ENCODE measurements at places on chromosomes 11 and 22.

GRCh38 chr11:18105086-18105801 lies 638 bp downstream of the SAAL1 start:
- no peak for DNase-seq

- no peak for DNase-seq
Observed at GRCh38 chr22:49567899-49568750, 259.5 kb downstream of the BRD1 start.

DNA sequence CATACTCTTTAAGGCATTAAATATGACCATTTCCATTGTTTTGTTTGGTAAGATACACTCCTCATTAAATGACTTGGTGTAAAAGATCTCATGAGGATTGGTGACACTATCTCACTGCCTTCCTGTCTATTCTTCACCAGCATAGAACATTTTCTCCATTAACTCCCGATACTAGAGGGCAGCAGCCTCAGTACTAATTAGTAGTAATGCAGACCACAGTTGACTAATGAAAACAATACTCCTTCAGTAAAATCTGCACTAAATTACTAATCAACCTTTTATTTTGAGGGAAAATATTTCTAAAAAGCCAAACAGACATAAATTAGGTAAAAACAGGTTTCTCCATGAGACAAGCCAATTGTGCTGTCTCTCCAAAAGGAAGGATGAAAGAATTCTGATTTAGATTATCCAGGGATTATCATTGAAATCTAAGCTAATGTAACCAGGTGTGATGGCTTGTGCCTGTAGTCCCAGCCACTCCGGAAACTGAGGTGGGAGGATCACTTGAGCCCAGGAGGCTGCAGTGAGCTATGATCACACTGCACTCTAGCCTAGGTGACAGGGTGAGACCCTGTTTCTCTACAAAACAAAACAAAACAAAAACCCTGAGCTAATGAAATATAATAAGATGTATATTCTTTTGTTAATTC lies 9.4 kb downstream of the PGM2L1 start:
- DNase-seq, result peak; percentile 50

DNA sequence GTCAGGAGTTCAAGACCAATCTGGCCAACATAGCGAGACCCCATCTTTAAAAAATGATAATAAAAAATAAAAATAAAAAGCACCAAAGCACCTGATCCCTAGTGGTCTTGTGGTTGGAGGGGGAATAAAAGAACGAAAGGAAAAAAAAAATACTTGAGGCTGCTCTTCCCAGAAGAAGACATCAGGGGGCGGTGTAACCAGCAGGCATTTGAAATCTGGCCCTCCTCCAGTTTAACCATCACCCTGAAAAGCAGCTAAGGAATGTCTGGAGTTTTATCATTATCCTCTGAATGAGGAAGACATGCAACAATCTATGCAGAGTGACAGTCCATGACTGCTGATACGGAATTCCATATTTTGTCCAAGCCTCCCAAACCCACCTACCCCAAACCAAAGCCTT lies 5.6 kb upstream of the KCTD17 start:
- no peak for DNase-seq

DNA sequence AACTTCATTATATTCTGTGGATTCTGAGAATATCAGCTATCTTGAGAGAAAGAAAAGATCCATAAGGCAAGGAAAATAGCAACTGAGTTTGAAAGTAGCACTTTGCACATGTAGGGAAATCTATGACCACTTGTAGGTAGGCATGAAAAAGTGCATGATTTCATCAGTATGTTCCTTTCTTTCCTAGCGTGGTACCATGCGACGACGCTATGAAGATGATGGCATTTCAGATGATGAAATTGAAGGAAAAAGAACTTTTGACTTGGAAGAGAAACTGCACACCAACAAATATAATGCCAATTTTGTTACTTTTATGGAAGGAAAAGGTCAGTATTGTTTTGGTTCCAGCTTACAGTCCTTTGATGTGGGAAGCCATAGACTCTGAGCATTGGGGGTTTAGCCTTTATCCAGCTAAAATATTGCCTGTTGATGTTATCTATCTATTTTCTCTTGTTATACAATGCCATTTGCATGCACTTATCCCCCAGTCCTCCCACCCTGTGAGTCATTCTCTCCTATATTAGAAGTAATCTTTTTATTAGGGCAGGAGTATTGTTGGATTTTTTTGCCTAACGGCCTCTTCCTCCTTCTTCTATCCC lies 60.9 kb downstream of the KDM2A start:
- no peak for DNase-seq

DNA sequence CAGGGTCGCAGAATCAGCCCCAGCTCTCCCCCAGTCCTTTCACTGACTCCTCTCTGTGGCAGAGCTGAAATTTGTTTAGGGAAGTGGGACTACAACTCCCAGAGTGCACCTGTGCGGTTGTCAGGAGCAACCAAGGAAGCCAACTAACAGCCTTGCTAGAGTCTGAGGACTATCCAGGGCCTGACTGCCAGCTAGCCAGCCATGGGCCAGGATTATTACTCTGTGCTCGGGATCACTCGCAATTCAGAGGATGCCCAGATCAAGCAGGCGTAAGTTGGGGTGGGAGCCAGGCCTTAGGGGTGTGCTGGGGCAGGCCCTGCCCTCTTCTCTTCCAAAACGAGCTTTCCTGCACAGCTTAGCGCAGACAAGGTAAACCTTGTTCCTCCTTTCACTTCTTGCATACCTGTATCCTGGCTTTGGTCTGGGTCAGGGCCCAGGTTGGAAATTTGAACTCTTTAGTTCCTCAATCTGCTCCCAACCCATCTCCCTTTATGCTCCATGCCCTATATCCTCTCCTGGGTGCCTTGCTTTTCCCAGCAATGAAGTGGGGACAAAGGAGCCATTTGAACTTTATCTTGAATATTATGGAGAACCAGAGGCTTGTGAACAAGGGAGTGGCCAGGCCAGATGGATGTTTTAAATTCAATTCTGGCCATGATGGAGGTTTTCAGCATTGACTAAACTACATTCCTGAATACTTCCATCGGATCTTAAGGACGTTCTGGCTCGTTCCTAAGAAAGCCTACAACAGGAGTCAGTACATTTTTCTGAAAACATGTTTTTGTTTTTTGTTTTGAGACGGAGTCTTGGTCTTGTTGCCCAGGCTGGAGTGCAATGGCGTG lies at the start of gene DNAJB13:
TSS of gene DNAJB13 (plus strand) at position 158 of the 842 bp plus-strand sequence. CDS start at position 202, 44 bp downstream.
- DNase-seq, result no peak

All from CD4-positive, alpha-beta T cell (primary cell).